Stimulated activated CD4-positive, alpha-beta T cell treated with anti-CD3 and anti-CD28 coated beads, TNF-alpha, amount 100 ng/mL, for 1 hour (primary cell): ENCODE measurements at places on chromosomes 13 and 19.

DNA sequence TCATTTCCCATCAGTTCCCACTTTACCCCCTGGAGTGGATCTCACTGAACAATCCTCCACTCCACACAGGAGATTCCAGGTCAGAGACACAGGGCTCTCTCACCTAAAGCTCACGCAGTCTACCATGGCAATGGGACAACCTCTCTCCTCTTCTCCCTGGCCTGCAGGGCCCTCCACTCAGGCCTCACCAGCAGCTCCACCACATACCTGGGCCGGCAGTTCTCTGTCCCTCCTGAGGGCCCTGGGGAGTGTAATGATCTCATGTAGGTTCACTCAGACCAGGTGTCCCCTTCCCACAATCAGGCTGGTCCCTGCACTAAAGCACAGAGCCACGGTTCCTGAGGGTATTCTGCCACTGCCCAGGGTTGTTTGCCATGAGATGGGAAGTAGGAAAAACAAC lies 15.6 kb downstream of the CEACAM3 start:
- DNase-seq = no peak

DNA sequence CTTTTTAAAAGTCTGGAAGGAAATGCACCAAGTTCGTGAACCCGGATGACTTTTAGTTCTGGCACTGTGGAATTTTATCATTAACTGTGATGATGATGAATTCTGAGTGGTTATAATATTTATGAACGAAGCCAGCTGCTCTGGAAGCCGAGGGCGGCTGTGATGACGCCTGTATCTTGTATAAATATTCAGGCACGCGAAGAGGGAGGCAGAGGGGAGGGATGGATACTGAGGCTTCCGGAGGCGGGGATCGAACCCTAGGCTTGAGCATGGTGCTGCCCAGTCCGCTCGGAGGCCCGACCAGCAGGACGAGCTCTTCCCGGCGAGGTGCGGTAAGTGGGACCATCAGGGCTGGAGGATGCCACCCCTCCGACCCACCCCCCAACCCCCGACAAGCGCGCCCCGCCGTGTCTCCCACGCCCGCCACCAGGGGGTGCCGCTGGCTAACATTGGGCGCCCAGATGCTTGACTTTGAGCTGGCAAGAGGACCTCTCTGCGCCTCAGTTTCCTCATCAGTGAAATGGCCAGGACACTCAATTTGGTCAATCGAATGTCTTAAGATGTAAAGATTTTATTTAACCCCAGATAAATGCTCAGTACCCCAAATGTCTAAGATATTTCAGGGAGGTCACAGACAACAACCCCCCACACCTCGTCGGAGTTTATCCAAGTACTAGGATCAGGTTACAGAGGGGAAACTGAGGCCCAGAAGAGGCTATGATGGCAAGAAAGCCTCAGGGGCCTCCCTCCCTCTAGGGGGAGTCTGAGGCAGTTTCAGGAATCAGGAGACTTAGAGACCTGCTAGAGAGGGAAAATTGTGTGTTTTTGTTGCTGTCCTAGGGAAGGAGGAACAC lies 4.5 kb upstream of the RAB3A start:
- DNase-seq = no peak

- no peak for DNase-seq
These were observed 133.6 kb downstream of the KDM4B start for GRCh38 chr19:5102520-5102919.

- DNase-seq = no peak
These were observed 45.1 kb upstream of the DOCK9 start for GRCh38 chr13:99022941-99023340.

DNA sequence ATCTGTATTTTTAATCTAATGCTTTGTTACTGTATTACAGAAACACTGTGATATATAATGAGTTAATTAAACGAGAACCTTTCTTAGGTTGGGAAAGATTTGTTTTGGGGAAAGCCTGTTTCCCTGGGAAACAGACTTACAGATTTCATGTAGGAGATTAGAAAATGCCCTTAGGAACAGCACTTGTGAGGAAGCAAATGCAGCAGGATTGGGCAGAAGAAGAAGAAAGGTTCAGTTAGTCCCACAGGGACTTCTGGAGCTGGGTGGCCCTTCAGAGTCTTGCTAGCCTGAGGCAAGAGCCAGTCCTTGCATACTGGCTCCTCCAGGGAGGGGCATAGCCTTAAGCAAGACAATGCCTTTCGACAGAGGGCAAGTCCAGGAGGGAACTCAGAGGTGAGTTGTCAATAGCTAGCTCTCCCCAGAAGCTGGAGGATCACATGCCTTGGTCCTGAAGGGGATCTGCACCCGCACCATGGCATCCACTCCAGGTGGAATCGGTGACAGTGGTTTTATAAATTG lies 36.8 kb downstream of the N4BP2L1 start:
- DNase-seq = no peak
